ENCODE measurements at places on chromosomes 16 and 17. TPM values are rescaled to one million over a fixed set of nuclear protein-coding genes. Genes with fewer than 3 reads are reported as not detected.

The PYY gene
- total RNA-seq, result not detected

The GPR139 gene
- total RNA-seq, result not detected

DNA sequence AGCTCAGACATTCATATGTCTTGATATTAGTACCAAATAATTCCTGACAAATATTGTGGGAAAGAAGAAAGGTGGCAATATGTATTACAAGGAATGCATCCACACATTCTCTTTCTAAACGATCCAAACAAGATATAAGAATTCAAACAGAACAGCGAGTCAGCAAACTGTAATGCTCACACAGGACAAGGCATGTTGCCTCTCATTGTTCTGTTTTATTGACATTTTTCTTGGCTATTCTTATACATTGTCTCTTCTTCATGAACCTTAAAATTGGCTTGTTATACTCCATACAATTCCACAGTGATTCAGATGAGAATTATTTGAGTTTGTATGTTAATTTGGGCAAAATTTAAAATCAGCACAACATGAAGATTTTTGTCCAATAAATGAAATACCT lies 189.1 kb downstream of the HS3ST3B1 start:
- DNase-seq, result no peak

- peak; percentile 59 for DNase-seq
These were observed 36.7 kb upstream of the NDRG4 start for GRCh38 chr16:58462997-58463941.

DNA sequence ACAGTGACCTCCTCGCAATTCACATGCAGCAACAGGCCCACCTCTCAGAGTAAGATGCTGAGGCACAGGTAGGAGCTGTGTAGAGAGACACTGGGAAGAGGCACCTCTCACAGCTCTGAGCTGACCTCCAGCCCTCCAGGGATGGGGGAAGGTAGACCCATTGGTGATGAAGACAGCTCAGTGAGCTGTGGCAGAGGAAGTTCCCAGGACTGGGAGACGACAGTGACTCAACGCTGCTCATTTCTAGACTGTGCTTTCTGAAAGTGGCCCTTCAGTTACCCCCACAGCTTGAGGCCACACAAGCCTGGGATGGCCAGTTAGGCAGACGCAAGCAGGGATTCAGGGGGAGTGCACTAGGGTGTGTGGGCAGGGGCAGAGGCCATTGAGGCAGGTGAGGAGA lies 2073.2 kb downstream of the TP53TG3F start:
- DNase-seq, result no peak

- DNase-seq, result no peak
These were observed 59.4 kb upstream of the ALOX12 start for GRCh38 chr17:6936370-6937028.

DNA sequence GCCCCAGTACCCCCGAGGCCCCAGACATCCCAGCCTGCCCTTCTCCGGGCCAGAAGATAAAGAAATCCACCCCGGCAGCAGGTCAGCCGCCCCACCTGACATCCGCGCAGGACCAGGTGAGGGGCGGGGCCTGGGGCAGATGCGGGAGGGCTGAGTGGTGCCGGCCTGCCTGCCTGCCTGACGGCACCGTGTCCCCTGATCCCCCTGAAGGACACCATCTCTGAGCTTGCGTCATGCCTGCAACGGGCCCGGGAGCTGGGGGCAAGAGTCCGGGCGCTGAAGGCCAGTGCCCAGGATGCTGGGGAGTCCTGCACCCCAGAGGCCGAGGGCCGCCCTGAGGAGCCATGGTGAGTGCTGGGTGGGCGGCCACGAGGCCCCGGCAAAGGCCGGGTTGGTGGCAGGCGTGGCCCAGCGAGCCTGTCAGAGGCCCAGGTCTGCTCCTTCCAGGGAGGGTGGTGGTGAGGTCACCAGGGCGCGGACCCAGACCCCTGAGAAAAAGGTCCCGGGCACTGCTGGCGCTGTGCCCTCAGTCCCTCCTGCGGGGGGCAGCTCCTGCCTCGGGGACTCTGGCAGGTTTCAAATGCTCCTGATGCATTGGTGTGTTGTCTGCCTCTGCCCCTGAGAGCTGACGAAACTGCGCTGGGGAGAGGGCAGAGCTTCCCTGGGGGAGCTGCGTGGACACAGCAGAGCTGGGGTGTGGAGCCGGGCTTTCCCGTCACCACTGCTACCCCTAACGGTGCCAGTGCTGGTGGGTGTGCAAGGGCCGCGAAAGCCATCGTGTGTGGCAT lies 1.2 kb downstream of the CDT1 start:
- no peak for DNase-seq

DNA sequence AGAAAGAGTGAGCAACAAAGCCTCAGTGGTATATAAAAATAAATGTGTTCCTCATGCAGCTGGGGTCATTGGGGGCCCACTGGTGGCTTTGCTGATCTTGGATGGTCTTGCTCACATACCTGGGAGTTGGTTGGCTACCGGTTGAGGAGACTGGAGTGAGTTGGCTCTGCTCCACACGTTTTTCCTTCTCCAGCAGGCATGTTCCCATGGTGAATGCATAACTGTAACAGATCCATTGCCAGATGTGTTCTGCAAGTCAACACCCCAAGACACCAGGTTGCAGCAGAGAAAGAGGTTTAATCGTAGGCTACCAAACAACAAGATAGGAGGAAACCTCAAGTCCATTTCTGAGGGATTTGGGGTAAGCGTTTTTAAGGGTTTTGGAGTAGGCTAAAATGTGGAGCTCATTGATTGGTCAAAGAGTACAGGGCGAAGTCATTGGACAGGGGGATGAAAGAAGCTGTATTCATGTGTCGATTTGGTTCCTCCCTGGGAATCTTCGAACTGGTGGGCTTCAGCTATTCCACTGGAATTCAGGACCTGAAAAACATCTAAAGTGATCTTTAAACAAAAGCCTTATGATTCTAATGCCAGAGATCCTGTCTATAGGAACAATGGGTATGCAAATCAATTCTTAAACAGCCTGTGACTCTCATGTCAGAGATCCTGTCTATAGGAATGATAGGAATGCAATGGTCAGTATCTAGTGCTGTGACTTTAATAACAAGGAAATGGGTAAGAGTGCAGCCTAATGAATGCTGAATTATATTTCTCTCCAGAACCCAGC lies 467.5 kb upstream of the C16orf82 start:
- DNase-seq, result no peak

The GJD3 gene
- total RNA-seq, result 1.3 TPM

The KIF2B gene
- total RNA-seq, result not detected

The ZFP1 gene
- 7.2 TPM for total RNA-seq

GRCh38 chr17:58960068-58960467 lies 146.6 kb downstream of the TRIM37 start:
- DNase-seq, result no peak

GRCh38 chr16:11342021-11342855 lies 3.0 kb upstream of the RMI2 start:
- DNase-seq, result no peak

DNA sequence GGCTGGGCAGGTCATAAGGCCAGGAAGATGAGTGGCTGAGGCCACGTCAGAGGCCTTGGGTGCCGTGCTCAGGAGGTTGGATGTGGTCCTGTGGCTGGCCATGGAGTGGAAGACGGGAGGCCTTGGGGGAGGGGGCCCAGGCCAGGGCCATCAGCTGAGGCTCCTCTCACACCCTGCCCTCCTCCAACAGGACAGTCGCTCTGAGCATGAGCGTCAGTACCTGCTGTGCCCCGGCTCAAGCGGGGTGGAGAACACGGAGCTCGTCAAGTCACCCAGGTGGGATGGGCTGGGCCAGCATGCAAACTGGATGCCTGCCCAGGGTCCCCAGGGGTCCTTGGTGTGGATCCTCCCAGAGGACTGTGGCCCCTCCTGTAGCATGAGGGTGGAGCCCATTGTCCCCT lies 19.2 kb downstream of the POLR3E start:
- DNase-seq, result no peak

- no peak for DNase-seq
These were observed 13.5 kb downstream of the TBCD start for GRCh38 chr17:82765371-82765770.

- DNase-seq, result no peak
These were observed 63.0 kb upstream of the LRRC37A3 start for GRCh38 chr17:64982139-64982915.

DNA sequence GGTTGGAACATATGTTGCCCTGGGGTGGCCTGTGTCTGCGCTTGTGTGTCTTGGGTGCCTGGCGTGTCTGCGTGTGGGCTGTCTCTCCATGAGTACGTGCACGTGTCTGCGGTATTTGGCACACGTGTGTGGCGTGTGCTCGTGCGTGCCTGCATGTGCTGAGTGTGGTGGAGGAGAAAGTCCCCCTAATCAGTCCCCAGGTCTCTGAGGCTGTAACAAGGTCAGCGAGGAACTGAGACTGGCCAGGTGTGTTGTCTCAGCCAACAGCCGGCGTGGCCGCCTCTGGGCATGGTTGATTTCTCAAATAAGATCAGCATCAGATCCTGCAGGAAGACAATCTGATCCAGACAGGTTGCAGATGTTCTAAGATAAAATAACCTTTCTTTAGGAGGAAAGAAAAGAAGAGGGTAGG lies 3.5 kb upstream of the CPNE7 start:
- no peak for DNase-seq

The MARCHF10 gene
- not detected for total RNA-seq

The SPEM2 gene
- not detected for total RNA-seq

DNA sequence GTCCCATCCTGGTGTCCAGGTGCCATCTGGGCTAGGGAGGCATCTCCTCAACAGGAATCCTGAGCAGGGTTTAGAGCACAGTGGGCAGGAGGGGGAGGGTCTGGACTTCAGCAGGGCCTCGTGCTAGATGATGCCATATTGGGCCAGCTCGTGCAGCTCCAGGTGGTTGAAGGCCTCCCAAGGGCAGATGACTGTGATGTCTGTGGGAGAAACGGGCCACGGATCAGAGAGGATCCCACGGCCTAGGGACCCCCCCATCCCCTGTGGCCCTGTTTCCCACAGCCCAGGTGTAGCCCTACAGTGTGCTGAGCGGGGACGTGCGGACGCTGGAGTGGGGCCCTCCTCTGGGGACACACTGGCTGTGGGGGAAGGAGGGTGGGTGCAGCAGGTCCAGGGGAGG lies 5.4 kb downstream of the PDE6G start:
- no peak for DNase-seq

- DNase-seq, result no peak
These were observed 1.9 kb upstream of the WWOX start for GRCh38 chr16:78097548-78097947.

DNA sequence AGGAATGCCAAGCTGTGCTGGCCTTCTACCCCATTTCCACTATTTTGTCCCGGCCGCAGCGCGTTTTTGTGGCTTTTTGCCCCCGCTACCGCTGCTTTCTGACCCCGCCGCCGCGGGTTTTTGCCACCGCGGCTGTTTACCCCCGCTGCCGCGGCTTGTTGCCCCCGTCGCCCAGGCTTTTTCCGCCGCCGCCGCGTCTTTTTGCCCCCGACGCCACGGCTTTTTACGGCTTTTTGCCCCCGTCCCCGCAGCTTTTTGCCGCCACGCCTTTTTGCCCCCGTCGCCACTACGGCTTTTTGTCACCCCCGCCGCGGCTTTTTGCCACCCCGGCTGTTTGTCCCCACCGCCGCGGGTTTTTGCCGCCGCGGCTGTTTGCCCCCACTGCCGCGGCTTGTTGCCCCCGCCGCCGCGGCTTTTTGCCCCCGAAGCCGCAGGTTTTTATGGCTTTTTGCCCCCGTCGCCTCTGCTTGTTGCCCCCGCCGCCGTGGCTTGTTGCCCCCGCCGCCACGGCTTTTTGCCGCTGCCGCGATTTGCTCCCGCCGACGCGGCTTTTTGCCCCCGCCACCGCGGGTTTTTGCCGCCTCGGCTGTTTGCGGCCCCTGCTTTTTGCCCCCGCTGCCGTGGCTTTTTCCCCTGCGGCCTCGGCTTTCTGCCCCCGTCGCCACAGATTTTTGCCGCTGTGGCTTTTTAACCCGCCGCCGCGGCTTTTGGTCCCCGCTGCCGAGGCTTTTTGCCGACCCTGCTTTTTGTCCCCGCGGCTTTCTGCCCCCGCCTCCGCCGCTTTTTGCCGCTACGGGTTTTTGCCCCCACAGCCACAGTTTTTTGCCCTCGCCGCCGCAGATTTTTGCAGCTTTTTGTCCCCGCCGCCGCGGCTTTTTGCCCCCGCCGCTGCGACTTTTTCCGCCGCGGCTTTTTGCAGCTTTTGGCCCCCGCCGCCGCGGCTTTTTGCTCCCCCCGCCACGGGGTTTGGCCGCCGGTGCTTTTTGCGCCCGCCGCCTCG lies 520.4 kb upstream of the WSB1 start:
- peak; percentile 8 for DNase-seq

GRCh38 chr16:10629592-10629963 lies 49.2 kb upstream of the EMP2 start:
- DNase-seq, result no peak

DNA sequence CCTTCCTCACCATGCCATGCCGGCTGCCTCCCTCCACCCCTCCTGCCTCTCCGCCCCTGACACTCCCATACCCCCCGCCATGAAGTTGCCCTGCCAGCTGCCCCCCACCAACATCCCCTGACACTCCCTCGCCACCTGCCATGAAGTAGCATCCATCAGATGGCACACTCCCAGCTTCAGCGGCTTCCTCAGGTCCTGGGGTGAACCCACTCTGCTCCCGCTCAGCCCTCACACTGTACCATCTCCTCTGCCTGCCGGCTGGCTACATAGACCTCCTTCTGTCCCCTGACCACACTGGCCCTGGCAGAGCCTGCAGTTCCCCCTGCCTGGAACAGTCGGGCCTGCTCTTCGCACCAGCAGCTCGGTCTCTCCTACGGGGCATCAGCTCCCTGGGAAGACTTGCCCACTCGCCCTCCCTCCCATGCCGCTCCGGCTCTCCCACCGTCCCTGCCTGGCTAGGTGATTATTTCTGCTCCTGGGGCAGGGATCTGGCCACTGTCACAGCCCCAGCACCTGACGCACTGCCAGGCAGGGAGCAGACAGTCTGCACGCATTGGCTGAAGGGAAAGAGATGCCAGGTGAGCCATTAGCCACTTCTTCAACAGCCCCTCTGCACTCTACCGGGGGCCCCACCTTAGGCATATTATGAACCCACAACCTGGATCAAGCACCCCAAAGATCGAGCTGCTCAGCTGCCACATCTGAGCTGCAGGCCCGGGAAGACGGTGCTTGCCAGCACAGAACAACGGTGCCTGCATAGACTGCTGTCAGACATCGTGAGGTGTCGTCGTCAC lies 9.0 kb downstream of the CANT1 start:
- DNase-seq, result peak; percentile 45

DNA sequence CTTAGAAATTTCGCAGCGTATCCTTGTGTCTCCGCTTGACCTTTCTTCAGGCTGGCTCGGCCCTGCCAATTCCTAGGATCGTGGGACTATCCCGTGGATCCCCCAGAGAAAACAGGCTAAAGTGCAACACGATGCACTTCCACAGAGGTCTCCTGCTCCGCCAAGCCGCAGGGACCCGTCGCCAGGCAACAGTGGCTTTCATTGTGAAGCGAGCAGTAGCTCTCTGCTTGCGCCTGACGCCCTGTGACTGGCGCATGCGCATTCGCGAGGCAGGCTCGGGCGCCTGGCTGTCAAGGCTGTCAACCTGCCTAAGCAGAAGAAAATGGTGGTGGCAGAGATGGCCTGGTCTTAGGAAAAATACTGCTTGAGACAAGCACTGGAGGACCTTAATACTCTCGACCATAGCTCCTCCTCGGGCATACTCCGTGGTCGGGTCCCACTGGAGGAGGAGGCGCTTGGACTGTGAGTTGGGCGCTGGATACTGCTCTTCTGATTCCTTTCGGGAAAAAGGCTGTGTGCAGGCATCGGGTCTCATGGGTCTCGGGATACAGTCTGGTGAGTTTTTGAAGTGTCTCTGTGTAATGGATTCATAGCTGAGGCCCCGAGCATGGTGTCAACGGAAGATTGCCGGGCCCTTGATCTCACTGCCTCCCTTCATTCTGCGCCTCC lies 2336.1 kb downstream of the TP53TG3F start:
- no peak for DNase-seq

GRCh38 chr17:82281502-82282238 lies 8.2 kb upstream of the CSNK1D start:
- DNase-seq, result no peak

Data from Right ventricle myocardium superior (tissue), 1 donor.